ENCODE measurements at places on chromosomes 16 and 17.

GRCh38 chr17:57357392-57357784 is 101.1 kb downstream of the MSI2 start:
- no peak for DNase-seq

DNA sequence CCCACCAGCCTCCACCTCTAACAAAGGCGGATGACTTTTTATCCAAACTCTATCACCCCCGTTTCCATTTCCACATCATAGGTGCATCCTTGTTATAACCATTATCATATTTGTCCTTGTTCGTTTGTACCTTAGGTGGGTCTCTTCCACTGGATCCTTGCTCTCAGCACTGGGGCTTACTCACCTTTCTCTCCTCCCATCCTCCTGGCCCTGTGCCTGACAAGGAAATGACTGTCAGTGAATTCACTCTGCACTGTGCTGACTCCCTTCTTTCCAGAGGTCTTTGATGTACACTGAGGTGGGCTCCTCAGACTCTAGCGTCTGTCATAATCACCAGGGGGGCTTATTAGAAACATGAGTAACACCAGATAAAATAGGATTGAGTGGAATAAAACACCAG is 3.1 kb downstream of the GSG1L2 start:
- DNase-seq, result no peak

DNA sequence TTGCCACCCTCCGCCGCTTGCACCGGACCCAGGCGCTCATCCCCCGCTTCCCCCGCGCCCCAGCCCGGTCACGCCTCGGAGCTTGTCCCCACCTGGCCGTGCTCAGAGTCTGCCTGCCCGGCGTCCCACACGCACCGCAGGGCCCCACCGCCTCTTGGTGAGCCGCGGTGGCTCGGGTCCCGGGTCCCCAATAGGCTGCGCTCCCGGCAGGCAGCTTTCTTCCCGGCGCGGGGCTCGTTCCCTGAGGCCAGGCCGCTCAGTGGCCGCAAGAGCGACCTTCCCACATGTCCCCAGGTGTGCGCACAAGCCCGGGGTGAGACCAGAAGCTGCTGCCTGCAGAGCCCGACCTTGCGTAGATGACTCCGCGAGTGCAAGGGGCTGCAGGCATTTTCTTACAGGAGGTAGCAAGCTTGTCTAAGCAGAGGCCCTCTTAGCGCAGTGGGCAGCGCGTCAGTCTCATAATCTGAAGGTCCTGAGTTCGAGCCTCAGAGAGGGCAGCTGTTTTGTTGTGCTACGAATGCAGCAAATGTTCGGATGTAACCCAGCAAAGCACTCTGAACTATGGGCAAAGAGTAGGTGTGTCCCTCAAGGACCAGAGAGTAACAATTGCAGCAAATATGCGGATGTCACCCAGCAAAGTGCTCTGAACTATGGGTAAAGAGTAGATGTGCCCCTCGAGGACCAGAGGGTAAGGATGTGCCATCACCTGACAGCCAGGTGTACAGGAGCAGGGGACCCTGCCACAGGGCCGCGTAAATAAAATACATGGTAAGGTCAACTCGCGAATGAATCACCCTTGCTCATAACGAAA is 15.6 kb downstream of the TLE7 start:
- peak; percentile 85 for DNase-seq

- DNase-seq, result no peak
Observed at GRCh38 chr17:2157675-2158395, 102.9 kb downstream of the HIC1 start.

DNA sequence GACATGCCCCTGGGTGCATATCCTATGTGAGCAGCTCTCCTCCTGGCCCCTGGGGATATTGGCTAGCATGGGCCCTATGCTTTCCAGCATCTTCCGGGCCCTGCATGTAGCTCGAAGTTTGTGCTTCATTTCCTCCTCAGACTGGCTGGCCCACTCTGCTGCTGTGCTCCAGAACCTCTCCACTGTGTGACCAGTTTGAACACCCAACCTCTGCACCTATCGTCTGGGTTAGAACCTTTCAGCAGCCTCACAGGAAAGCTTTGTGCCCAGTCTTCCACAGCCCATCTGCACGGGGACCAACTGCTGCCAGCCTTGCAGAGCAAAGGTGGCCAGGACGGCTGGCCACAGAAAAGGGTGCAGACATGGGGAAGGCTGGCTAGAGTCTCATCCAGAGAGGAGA is 10.2 kb upstream of the CLEC18B start:
- no peak for DNase-seq

DNA sequence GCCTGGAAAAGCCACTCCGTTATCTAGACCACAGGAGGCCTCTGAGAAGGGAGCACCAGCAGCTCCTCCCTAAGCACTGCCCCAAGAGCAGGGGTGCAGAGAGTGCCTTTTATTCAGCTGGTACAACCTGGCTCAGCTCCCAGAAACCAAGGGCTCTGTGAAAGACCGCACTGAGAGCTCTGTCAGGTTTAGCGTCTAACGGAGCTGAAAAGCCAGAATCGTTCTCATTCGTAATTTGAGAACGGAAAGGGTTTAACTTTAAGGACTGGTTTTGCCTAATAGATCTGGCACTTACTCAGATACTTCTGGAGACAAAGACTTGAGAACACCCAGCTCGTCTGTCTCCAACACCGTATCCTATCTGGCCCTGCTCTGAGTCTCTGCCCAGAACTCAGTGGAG is 13.5 kb downstream of the MPG start:
- no peak for DNase-seq

GRCh38 chr16:3525951-3526350 is 25.1 kb downstream of the CLUAP1 start:
- DNase-seq, result no peak

Data from CD8-positive, alpha-beta T cell (primary cell).